HTR-8/SVneo (cell line): ENCODE measurements at places on chromosomes 2 and 18.

DNA sequence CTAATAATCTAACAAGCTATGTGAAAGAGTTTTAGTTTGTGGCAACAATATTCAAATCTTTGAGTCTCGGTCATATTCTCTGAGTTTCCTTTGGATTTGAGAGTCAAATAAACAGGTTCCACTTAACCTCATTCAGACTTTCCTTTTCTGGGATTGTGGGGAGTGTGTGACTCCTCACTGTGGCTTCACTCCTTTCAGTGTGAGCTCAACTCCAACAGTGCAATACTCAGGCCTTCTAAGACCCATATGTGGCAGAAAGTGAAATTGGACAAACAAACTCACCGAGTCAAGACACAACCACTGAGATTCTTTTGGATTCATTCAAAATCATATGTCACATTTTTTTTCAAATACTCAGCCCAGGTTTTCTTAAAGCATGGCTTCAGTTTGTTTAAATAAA lies 25.4 kb downstream of the SLC9A4 start:
- DNase-seq = no peak

DNA sequence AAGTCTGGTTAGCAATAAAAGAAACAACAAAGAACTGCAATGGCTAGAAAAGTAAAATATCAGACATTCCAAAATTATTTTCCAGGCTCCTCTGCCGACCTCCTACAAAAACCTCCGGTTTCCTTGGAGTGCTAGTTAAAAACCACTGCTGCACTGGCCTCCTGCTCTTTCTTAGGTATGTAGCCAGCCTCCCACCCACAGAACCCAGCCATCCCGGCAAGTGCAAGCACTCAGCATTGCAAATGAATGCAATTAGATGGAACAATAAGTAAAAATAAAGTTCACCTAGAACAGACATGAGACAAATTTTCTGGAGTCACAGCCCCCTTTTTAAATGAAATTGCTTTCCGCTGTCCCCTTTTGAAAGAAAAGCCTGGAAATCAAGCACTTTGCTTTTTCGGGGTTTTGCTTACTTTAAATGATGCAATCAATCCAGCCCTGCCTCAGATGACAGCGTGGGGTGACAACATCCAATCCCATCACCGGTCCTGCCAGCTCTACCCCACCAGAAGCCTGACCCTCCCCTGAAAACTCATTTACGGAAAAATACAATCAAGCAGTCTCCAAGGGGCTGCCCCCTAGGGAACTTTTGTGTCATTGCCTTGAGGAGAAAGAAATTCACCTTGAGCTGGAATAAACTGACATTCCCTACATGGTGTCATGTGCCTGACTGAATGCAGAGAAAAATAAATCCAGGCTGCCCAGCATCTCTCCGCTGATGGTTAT lies 199.8 kb downstream of the EPHA4 start:
- DNase-seq = no peak

DNA sequence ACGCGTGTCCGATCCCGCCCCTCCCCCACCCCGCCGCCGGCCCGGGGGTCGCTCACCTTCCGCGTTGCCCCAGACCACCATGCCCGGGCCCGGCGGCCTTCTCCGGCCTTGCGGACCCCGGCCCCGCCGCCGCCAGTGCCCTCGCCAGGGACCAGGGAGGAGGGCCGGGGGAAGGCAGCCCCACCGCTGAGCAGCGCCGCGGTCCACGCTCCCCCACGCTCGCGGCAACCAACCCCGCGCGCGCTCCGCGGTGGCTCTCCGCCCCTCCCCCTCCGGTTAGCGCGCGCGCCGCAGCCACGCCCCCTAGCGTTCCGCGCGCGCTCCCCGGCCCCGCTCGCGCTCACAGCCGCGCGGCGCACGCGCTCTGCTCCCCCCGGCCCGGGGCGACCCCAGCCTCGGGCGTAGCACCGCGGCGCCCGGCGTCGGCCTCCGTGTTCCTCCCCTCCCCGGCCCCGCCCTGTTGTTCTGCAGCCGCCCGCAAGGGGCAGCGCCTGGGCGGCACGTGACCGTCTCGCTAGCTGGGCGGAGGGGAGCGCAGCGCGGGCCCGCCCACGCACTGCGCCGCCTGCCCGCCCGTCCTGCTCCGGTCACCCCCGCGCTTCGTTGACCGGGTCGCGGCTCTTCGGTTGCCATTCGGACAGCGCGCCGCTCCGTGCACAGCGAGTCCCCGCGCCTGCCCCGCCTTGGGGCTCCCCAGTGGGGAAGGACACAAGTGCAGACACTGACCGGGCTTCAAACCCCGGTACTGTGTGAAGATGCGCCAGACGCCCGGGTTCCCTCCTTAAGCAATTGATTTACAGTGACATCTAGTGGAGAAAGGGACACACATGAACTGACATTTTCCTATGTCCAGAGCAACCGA lies at the start of gene REV1:
TSS of gene REV1 (minus strand) at position 257 of the 862 bp plus-strand sequence. CDS start 25,042 bp downstream, outside the sequence.
- peak; percentile 91 for DNase-seq

DNA sequence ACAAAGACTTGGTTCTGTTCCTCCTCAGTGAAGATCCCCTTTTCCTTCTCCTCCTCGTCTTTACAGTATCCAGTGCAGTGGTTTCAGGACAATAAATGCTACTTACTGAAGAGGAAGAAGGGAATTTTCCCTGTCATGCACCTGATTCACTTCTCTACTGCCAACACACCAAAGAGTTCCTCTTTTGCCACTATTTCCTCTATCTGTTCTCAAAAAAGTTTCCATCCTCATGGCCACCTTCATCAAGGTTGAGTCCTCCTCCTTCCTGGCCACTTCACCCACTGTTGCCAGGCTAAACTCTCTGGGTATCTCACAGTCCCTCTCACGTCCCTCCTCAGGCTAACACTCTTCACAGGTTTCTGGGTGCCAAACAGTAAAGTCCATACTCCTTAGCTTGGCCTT lies 41.7 kb downstream of the PLEKHM3 start:
- DNase-seq = no peak

DNA sequence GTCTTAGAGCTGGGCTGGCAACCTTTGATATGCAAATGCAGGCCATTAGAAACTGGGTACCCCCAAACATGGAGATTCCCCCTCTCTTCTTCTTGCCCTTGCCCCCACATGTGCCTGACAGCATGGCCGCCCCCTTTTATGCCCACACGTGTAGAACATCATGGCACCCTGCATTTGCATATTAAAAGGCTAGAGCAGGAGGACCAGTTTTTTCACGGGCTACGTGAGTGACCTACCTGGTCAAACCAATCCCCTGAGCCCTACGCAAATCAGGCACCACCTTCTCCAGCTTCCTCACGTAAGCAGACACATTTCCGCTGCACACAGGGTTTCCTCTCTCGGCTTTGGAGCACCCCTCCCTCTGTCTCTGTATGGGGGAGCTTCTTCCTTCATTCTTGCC lies 110.9 kb upstream of the COPS8 start:
- no peak for DNase-seq

DNA sequence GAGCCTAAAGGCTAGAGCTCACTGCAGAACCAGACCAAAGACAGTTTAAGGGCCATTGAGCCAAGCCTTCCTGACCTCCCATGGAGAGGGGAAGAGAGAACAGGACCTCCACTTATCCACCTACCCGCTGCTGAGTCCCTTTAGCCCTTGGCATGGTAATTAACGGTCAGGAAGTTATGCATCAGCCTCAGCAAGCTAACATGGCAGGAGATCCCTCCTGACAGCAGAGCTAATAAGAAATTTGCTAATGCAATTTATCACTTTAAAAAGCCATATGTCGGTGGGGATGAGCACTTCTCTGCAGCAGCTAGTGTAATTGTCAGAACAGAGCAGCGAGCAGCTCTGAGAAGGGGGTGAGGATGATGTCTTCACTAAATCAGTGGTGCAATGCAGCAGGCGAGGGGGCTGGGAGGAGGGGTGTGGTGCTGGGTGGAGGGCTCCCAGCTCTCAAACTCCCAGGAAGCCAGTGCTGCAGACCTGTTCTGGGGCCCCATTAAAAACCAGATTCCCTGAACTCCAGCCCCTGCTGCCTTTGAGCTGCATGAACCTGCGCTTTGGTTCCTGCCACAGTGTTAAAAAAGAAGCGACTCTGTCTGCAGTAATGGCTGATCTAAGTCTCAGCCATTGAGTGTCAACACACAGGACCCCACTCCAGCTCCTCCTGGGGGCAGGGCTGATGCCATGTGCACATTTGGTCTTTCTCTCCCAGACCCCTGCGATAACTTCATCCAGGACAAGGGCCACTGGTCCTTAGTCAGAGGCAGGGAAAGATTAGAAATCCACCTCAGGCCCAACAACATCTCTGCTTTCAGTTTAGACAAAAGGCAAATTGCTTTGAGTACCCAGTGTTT lies 84.2 kb upstream of the STPG4 start:
- no peak for DNase-seq

GRCh38 chr18:3283253-3283863 lies 21.4 kb downstream of the MYL12B start:
- no peak for DNase-seq

- no peak for DNase-seq
Observed at GRCh38 chr2:102508863-102509262, 35.8 kb downstream of the SLC9A4 start.

GRCh38 chr18:74689251-74689650 lies 91.6 kb downstream of the ZNF407 start:
- DNase-seq = no peak

DNA sequence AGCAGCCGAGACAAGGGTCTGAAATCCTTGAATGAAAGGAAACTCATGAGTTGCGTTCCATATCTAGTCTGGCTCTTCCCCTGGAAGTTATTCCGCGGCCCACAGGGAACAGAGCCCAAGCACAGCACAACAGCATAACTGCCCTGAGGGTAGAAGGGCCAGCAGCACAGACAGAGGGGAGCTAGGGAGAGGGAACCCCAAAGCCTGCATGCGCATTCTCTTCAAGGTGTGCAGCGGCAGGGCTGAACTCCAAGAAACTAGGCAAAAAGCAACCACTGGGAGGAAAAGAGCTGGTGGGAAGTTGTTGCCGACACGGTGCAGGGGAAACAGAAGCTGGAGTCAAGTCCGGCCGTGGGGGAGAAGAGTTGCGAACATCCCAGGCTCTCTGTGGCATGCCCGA lies 11.8 kb downstream of the GPR148 start:
- DNase-seq = no peak

DNA sequence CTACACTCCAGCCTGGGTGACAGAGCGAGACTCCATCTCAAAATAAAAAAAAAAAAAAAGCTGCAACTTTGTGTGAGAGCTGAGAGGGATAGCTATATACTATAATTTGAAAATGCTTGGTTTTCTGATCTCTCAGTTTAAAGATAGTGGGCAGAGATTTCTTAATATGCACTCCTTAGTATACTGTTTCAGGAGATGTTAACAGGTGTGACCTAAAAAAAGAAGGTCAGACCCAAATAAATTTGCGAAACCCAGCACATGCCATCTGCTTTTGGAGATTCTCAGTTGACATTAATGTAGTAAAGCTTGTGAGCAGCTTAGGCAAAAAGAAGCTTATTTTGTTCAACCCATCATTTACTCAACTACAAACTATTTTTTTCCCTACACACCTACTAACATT lies 37.4 kb downstream of the ZC3H6 start:
- DNase-seq = no peak

DNA sequence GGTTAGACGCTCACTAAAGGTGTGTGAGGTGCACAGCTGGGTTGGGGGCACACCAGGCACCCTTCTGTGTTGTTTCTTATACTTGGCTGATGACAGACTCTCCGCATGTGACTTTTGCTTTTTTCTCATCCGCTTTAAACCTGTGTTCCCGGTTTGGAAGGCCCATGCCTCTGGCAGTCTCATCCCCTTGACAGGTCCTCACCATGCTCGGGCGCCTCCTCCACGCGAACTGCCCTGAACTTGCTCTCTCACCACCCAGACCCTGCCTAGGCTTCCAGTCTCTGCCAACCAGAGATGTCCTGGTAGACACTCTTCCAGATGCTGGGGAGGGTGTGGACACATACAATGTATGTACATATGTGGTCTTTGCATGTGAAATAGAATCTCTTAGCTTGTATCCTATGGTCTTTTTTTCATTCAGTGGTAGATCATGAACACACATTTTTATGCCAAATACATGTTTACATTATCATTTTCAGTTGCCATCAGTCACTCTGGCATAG lies 79.8 kb downstream of the LIMS1 start:
- DNase-seq = no peak

GRCh38 chr2:85319796-85320195 lies 8.0 kb downstream of the TGOLN2 start:
- DNase-seq = no peak

DNA sequence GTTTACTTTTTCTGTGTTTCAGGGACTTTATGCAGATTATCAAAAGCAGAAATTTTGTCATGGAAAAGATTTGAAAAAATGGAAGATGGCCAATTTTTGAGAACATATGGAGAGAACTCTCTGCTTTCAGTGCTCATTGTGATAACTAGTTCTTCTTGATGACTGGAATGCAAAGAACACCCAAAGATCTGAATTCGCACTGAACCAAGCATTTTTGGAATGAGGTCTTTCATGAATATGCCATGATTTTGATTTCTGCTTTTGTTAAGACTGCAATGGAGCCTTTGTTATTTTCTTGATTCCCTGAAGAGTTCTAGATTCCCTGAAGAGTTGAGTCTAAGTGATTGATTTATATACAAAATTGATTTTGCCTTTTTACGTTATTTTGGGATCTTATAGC lies 124.1 kb downstream of the FMNL2 start:
- no peak for DNase-seq

DNA sequence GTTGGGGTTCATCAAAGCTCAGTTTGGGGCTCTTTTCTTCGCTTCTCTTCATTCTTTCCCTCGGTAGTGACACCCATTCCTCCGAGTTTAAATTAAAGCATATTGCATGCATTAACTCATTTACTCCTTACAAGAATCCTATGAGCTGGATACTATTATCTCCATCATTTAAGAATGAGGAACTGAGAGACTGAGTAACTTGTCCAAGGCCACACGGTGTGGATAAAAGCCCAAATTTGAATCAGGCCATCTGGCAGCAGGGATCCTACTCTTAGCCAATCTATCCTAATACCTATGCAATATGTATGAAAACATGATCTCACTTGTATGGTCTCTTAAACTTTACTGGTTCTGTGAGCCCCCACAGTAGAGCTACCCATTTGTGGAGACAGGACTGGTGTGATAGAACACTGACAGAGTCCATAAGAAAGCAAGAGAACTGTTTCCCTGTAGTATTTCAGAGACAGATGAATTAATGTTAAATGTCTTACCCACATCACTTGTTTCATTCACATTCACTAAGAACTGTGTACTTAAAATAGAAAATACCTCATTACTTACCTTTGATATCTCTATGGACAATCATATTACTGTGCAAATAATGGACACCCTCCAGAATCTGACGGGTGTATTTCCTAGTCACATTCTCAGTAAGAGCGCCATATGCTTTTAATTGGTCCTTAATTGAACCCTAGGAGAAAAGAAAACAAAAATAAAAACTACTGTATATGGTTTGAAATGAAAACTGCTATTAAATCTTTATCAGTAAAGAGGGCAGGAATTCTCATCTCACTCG lies 20.4 kb upstream of the ERCC3 start:
- DNase-seq = no peak

DNA sequence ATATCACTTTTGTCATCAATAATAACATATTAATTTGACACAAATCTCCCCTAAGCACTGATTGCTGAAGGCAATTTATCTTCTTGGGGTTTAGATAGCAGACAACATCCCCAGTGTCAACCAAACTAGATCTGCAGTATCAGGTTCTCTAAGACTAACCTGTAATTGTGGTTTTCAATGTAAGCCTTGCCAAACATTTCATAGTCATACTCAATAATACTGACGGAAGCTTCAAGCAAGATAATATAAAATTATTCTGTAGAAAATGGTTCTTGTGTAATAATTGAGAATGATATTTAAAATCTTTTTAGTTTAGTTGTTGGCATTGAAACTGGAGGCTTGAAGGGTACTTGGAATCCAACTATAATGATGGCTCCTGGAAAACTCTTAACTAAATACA lies 186.3 kb downstream of the RIT2 start:
- DNase-seq = no peak

GRCh38 chr2:195533771-195534642 lies 123.0 kb upstream of the SLC39A10 start:
- DNase-seq = peak; percentile 36
